ENCODE measurements at places on chromosomes 5 and 9.

GRCh38 chr9:110880189-110880588, 158.1 kb downstream of the LPAR1 start:
- no peak for DNase-seq

DNA sequence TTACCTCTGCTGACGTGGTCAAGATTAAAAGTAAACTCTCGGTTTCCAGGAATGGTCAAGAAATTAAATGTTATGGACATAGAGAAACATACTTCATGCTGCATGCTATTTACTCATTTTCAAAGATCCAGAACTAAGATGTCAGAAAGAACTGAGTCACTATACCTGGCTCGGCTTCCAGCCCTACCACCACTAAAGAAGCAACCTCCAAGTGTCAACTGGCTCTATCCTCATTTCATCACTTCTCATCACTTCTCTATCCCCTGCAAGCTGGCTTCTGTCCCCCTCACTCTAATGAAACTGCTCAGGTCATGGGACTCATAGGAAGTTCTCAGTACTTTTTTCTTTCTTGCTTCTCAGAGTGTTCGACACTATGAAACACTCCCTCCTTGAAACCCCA, 116.2 kb downstream of the CDK5RAP2 start:
- no peak for DNase-seq

GRCh38 chr9:102740578-102740977, 254.6 kb upstream of the CYLC2 start:
- DNase-seq, result no peak

- no peak for DNase-seq
These were observed 106.5 kb upstream of the LARP1 start for GRCh38 chr5:154648706-154649105.

DNA sequence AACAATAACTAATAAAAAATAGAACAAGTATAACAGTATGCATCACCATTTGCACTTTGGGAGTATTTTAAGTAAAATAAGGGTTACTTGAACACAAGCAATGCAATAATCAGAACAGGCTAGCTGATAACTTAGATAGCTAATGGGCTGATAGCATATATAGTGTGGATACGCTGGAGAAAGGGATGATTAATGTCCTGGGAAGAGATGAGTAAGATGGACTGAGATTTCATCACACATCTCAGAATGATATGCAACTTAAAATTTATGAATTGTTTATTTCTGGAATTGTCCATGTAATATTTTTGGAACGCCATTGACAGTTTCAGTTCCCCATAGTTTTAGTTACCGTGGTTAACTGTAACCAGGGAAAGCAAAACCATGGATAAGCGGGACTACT, 173.6 kb downstream of the ISL1 start:
- DNase-seq, result no peak

DNA sequence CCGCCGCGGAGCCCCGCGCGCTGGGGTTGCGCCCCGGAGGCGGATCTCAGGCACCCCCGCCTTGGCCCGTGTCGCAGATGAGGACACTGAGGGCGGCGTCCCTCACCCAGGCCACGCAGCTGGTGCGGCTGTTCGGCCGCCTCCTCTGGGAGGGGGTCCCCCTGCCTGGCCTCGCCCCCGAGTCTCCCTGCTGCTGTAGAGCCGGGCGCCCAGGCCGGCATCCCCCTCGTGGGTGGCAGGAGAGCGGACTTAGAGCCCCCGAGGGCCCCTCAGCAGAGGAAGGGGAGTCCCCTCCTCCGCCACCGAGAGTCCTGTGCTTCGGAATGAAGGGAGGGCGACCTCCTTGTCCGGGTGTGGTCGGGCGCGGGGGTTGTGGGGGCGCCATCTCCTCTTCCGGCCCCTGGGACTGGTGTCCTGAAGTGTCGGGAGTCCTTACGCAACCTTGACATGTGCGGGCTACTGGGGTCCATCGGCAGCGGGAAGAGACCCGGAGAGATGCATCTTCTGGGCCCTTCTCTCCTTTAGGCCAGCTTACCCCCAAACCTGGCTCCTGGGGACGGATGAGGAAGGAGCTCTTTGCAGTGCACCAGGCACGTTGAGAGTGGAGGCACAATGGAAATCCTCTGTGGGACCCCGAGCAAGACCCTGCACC, 11.7 kb upstream of the EXOSC2 start:
- no peak for DNase-seq

DNA sequence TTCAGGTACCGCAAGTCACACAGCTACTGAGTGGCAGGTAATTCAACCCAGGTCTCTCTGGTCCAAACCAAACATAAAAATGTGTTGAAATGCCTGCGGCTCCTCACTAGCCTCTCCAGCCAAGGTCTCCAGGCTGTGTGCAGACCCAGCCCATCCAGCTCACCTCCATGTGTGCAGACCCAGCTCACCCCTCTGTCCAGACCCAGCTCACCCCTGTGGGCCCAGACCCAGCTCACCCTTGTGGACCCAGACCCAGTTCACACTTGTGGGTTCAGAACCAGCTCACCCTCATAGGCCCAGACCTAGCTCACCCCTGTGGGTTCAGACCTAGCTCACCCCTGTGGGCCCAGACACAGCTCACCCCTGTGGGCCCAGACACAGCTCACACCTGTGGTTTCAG, 188.0 kb upstream of the ADCY2 start:
- no peak for DNase-seq

DNA sequence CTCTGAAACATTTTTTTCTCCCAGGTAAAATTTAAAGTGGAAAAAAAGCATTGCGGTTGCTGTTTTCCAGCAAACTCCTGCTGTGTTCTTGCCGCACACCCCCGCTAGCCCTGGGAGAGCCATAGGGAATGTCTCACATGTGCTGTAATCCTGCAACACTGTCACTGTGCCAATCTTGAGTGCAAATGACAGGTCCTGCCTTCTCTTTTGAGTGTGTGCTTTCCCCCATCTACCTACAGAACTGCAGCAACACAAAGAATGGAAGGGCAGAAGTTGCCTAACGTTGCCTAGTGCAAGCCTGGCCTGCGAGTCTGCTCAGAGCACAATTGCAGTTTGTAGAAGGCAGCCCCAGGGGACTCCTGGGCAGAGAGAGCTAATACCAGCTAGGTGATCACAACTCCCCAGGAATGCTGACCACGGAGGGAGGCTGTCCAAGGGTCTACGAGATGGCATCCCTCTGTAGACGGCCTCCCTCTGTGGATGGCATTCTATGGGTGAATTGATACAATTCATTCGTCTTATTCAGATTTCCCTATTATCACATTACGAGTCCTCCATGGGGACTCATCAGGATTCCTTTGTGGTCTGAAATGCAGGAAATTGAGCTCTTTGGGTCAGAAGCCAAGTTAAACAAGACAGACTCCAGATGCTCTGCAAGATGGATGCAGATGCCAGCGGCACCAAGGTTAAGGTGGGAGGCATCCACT, 172.6 kb upstream of the S1PR3 start:
- no peak for DNase-seq

DNA sequence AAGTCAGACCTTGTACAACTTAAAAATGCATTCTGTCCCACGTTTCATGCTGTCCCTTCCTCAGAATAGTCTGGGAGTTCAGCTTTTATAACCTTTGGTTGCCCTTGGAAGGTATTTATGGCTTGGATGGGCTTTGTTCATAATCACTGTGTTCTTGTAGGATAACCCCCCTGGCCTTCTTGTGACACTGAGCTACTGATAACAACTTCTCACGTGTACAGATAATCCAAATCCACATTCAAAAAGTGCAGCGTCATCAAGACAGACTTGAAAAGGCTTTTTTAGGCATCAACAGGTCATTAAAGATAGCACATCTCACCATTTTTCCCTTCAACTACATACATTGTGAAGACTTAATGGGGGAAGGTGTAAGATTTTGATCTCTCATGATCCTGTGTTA, 42.0 kb downstream of the SLC1A3 start:
- DNase-seq, result no peak

DNA sequence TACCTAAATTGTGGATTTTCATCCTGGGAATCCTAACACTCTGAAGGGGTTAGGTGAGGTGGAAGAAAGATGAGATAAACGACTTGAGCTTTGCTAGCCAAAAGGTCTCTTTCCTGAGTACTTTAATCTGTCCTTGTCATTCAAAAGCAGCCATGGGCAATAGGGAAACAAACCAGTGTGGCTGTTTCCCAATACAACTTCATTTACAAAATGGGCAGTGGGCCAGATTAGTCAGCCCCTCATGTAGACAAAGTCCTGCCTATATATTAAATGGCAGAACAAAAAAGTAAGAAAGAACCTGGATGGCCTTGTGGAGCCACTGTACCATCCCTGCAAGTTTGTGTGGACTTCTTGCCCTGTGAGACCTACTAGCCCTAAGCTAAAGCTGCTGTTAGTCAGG, 51.0 kb upstream of the NFIL3 start:
- no peak for DNase-seq

DNA sequence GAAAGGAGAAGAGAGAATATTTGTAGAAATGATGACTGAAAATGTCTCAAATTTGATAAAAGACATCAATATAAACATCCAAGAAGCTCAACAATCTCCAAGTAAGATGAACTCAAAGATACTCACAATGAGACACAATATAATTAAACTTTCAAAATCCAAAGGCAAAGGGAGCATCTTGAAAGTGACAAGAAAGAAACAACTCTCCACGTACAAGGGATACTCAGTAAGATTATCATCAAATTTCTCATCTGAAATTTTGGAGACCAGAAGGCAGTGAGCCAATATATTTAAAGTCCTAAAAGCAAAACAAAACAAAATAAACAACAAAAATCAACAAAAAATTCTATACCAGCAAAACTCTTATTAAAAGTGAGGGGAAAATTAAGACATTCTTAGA, 428.7 kb downstream of the NFIB start:
- DNase-seq, result no peak

- DNase-seq, result no peak
These were observed 159.6 kb upstream of the TAS2R1 start for GRCh38 chr5:9789777-9790176.

DNA sequence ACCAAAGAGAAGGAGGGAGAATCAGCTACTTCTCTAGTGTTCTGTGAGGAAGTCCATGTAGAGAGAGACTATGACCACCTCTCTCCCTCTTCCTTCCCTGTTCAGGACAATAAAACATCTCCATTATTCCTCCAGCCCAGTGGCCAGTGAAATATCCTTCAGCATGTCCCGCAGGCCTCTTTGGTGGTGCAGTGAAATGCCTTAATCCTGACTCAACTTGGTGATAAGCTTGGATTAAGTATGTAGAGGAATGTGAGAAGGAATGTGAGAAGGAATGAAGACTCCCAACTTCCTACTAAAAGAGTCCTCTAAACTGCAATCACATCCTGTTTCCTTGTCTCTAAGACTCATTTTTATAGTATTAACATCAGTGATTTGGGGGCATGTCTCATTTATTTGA, 167.3 kb downstream of the TRPM3 start:
- no peak for DNase-seq

- no peak for DNase-seq
These were observed 1243.4 kb downstream of the MAT2B start for GRCh38 chr5:164748861-164749260.

DNA sequence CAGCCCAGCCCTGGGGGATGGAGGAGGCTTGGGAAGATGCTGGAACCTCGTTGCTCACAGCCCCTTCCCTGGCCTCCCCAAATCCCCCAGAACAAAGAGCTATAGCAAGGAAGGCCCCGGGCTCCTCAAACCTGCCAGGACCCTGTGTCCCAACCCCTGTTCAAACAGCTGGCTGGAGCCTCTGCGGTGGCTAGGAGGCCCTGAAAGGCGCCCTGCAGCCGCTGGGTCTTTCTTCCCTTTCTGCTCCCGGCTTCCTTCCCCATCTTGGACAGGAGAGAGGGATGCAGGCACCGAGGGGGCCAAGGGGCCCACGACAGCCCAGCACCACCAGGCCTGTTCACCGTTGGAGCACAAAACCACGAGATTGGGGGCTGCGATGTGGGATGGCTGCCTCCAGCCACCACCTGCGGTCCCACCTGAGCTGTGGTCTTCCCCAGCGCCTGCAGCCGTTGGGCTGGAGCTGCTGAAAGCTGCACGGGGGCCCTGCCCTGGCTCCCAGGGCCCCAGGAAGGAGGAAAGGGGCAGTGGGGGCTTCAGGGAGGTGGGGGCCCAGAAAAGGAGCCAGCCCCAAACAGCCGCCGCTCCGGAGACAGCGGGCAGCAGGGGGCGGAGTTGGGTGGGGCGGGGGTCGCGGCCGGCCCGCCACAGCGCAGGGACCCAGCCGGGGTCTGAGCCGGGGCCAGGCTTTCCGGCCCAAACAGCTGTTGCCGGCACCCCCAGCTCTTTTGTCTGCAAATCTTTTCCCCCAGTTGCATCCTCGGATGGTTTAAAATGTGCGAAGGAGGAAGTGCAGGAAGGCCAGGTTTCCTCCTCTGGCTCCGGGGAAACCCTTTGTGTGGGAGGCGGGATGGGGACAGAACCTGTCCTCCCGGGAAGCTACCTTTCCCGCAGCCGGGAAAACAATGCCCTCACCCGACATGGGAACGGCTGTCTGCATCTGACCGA, 16.1 kb downstream of the NOTCH1 start:
- DNase-seq, result no peak
